ENCODE measurements at places on chromosomes 12 and 14. TPM values are rescaled to one million over a fixed set of nuclear protein-coding genes. Genes with fewer than 3 reads are reported as not detected.

Gene TPPP2
- 0.17 TPM for polyA plus RNA-seq

GRCh38 chr14:103692159-103692558 is 23.1 kb downstream of the XRCC3 start:
- DNase-seq, result no peak

Gene DLGAP5
- polyA plus RNA-seq, result 9.5 TPM

- no peak for DNase-seq
Observed at GRCh38 chr14:55383541-55384140, 28.0 kb downstream of the ATG14 start.

Gene ZFHX2
- 1.5 TPM for polyA plus RNA-seq

GRCh38 chr14:23275412-23275811 is 10.5 kb downstream of the HOMEZ start:
- DNase-seq, result no peak

Gene RTL1
- polyA plus RNA-seq, result 53.8 TPM
